T-helper 17 cell (primary cell): ENCODE measurements at places on chromosomes 7 and 10. TPM values are rescaled to one million over a fixed set of nuclear protein-coding genes. Genes with fewer than 3 reads are reported as not detected.

The PRTFDC1 gene
- 0.40 TPM for total RNA-seq

The NAT16 gene
- total RNA-seq = not detected

The IGF2BP3 gene
- total RNA-seq = 1.4 TPM

The LRRN3 gene
- total RNA-seq = 16.0 TPM

The TMEM60 gene
- 6.3 TPM for total RNA-seq

DNA sequence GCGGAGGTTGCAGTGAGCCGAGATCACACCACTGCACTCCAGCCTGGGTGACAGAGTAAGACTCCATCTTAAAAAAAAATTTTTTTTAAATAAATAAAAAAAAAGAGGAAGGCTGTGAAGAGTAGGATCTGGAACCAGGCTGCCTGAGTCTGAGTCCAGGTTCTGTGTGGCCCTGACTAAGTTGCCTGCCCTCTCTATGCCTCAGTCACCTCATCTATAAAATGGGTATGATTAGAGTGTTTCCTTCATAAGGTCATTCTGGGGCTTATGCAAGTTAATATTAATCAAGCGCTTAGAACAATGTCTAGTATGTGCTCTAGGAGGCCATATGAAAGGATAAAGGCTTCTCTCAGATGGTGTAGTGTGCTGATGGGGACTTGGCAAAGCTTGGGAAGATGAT lies 12.3 kb downstream of the COL26A1 start:
- no peak overlapping the region for H3K27ac ChIP-seq
- no peak overlapping the region for H3K4me3 ChIP-seq
- peaks cover 45% of the 10 kb centered on the region for H3K27me3 ChIP-seq
- DNase-seq = no peak
- H3K36me3 ChIP-seq = peaks cover 2% of the 10 kb centered on the region

DNA sequence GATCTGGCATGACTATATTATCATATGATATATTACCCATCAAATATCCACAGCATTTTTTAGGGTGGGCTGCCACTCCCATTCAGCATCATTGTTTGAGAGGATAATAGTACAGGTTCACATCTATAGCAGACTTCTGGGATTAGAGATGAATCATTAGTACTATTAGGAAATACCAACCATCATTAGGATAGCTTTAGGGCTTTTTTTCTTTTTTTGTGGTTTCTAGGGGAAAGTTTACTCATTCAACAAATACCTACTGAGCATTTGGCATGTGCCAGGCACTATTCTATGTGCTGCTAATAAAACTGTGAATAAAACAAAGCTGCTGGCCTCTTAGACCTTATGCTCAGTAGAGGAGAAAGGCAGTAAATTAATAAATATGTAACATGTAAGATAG lies 40.6 kb downstream of the NHLRC2 start:
- H3K27ac ChIP-seq = no peak overlapping the region
- no peaks in the 10 kb centered on the region for H3K27me3 ChIP-seq
- no peak for DNase-seq
- peaks cover 14% of the 10 kb centered on the region for H3K36me3 ChIP-seq
- peaks cover 6% of the 10 kb centered on the region for H3K4me1 ChIP-seq
- no peak overlapping the region for H3K4me3 ChIP-seq

DNA sequence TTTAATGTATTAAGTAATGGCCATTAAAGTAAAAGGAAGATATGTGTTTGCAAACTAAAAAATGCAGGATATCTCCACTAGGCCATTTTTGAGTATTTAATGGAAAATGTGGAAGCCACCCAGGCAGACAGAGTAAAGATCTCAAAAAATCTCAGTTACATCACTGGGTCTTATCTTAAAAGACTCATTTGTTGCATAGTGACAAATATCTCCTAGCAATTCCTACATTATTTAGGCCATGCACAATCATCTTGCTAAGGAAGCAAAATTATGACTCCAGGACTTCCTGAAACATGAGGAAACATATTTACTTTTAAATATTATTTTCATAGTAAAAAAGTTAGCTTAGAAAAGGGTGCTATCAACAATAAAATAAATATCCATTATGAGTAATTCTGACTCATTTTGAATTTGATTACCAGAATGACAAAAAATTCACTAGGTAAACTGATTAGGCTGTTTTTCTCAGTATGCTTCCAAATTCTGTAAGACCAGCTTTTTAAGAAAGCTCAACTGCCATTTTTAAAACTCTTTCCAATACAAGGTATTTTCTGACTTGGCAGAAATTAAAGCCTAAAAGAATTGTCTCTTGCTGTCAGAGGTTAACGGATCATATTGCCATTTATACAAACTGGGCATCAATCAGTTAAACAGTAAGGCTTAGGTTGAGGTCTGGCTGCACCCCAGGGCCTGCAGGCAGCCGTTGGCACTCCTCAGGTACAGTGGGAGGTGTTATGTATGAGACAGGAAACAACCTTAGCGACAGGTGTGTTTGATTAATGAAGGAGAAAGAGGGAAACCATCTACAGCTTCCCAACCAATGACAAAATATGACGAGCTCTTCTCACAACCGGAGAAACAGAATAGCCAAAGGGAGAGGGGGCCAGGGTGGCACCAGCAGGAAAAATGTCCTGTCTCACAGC lies 31.8 kb downstream of the PCLO start:
- no peak overlapping the region for H3K27ac ChIP-seq
- no peaks in the 10 kb centered on the region for H3K4me1 ChIP-seq
- H3K27me3 ChIP-seq = no peaks in the 10 kb centered on the region
- no peak overlapping the region for H3K4me3 ChIP-seq
- no peak for DNase-seq

GRCh38 chr10:121084675-121085070 lies 233.5 kb downstream of the WDR11 start:
- no peaks in the 10 kb centered on the region for H3K4me1 ChIP-seq
- DNase-seq = no peak
- no peaks in the 10 kb centered on the region for H3K36me3 ChIP-seq
- H3K27me3 ChIP-seq = peaks cover 12% of the 10 kb centered on the region
- no peak overlapping the region for H3K4me3 ChIP-seq
- no peak overlapping the region for H3K27ac ChIP-seq

- DNase-seq = no peak
- no peak overlapping the region for H3K4me3 ChIP-seq
- H3K27me3 ChIP-seq = peaks cover 10% of the 10 kb centered on the region
- no peak overlapping the region for H3K27ac ChIP-seq
- peaks cover 2% of the 10 kb centered on the region for H3K4me1 ChIP-seq
These were observed 229.3 kb downstream of the DGKB start for GRCh38 chr7:14673202-14673601.

GRCh38 chr10:116044801-116045248 lies 228.2 kb downstream of the GFRA1 start:
- H3K4me1 ChIP-seq = no peaks in the 10 kb centered on the region
- H3K4me3 ChIP-seq = no peak overlapping the region
- no peaks in the 10 kb centered on the region for H3K27me3 ChIP-seq
- no peaks in the 10 kb centered on the region for H3K36me3 ChIP-seq
- no peak for DNase-seq

- H3K36me3 ChIP-seq = no peaks in the 10 kb centered on the region
- H3K27ac ChIP-seq = no peak overlapping the region
- no peak for DNase-seq
- H3K4me3 ChIP-seq = no peak overlapping the region
- no peaks in the 10 kb centered on the region for H3K4me1 ChIP-seq
These were observed 39.3 kb downstream of the FAM13C start for GRCh38 chr10:59323036-59323459.

GRCh38 chr7:141679014-141679413 lies 23.0 kb downstream of the DENND11 start:
- no peak overlapping the region for H3K4me3 ChIP-seq
- no peak overlapping the region for H3K27ac ChIP-seq
- peaks cover 13% of the 10 kb centered on the region for H3K4me1 ChIP-seq
- no peaks in the 10 kb centered on the region for H3K27me3 ChIP-seq
- peaks cover 5% of the 10 kb centered on the region for H3K36me3 ChIP-seq

- no peak overlapping the region for H3K4me3 ChIP-seq
- H3K27ac ChIP-seq = no peak overlapping the region
- no peak for DNase-seq
- H3K27me3 ChIP-seq = no peaks in the 10 kb centered on the region
- H3K36me3 ChIP-seq = no peaks in the 10 kb centered on the region
These were observed 438.1 kb downstream of the SUGCT start for GRCh38 chr7:40572810-40573465.

DNA sequence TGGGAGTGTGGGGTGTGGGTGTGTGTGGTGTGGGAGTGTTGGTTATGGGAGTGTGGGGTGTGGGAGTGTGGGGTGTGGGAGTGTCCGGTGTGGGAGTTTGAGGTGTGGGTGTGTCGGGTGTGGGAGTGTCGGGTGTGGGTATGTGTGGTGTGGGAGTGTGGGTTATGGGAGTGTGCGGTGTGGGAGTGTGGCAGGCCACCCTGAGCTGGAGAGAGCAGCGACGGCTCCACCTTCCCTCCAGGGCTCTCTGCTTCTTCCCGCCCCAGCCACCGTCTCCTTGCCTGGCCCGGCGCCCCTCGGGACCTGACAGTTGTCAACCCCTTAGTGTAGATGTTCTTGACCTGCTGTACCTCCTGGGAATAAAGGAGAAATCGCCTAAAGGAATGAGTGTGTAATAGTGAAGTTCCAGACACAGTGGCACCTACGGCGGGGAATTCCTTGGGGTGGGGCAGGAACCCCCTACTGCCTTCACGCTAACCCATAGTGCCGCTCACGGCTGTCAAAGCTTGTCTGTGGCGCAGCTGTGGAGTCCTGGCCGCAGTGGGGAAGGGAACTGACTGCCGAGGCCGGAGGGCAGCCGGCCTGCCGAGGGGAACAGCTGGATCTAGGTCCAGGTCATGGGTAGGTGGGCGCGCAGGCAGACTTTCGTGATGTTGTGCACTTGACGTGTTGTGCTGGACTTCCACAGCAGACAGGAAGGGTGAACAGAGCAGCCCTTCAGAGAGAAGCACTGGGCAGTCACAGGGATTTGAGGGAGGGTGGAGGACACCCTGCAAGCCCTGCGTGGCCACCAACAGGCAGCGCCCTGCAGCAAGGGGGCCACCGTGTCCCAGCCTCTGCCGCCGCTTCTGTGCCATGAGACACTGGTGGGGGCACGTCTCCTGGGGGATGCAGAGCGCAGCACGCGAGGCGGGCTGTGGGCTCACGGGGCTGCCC lies 49.0 kb upstream of the EN2 start:
- H3K4me1 ChIP-seq = peaks cover 5% of the 10 kb centered on the region
- peaks cover 2% of the 10 kb centered on the region for H3K36me3 ChIP-seq
- H3K27me3 ChIP-seq = peaks cover 48% of the 10 kb centered on the region
